ENCODE measurements at places on chromosomes 2 and 18. TPM values are rescaled to one million over a fixed set of nuclear protein-coding genes. Genes with fewer than 3 reads are reported as not detected.

GRCh38 chr2:598058-598802 is 79.0 kb downstream of the TMEM18 start:
- H3K27ac ChIP-seq: no peak overlapping the region
- H3K36me3 ChIP-seq: no peaks in the 10 kb centered on the region
- DNase-seq: no peak

SERPINB3 gene
- 0.11 TPM for total RNA-seq

TBC1D8 gene
- 32.0 TPM for total RNA-seq

DNA sequence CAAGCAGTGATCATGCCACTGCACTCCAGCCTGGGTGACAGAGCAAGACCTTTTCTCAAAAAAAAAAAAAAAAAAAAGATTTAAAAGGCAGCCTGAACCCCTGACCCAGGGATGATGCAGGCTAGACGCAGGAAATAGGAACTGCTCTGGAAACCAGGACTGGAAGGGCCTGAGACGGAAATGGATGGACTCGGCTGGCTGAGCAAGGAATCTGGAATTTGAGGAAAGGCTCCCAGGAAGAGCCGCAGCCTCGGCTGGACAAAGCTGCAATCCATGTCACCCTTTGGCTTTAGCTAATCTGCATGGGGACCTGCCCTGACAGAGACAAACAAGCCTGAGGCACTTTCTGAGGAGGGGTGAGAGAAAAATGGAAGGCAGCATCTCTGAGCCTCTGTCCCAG is 55.0 kb upstream of the DAPL1 start:
- H3K4me1 ChIP-seq: peaks cover 20% of the 10 kb centered on the region
- peaks cover 8% of the 10 kb centered on the region for H3K27me3 ChIP-seq
- H3K27ac ChIP-seq: no peak overlapping the region
- H3K36me3 ChIP-seq: no peaks in the 10 kb centered on the region
- DNase-seq: no peak
- no peak overlapping the region for H3K4me3 ChIP-seq

GRCh38 chr18:57768537-57769326 is 34.4 kb downstream of the ATP8B1 start:
- DNase-seq: no peak
- no peaks in the 10 kb centered on the region for H3K36me3 ChIP-seq
